Stimulated activated naive CD4-positive, alpha-beta T cell (primary cell): ENCODE measurements at places on chromosomes 3 and 15.

- no peak for DNase-seq
These were observed 17.0 kb upstream of the AVEN start for GRCh38 chr15:34055868-34056595.

GRCh38 chr15:45126535-45127158 lies 3.0 kb downstream of the DUOXA1 start:
- DNase-seq: peak; percentile 21

- no peak for DNase-seq
These were observed 130.9 kb upstream of the SATB1 start for GRCh38 chr3:18556001-18556408.

DNA sequence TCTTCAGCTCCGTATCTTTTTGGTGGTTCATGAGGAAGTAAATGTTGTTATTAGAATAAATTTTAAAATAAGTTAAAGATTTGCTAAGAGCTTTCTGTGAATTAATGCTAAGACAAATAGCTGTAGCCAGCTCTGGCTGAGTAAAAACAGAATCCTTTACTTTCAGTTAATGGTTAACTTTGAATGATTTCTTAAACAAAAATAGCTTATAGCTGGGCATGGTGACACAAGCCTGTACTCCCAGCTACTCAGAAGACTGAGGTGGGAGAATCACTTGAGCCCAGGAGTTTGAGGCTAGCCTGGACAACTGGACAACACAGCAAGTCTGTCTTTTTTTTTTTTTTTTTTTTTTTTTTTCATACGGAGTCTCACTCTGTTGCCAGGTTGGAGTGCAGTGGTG lies 25.0 kb downstream of the TCAIM start:
- DNase-seq: no peak

DNA sequence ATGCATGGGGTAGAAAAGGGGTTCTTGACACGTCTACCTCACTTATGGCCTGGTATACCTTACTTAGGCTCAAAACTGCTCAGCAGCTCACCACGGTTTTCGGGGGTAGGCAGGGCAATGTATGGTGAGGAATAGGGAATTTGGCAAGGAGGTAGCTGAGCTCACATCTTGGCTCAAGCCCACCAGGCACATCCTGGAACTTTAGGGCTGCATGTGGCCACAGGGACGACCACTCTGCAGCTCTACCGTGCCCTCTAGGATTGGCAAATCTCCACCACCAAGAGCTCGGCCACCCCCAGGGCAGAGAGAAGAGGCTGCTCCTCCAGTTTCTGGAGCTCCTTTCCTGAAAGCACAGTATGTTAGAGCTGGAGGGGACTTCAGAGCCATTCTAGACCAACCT lies 69.7 kb downstream of the MRPL46 start:
- DNase-seq: no peak

DNA sequence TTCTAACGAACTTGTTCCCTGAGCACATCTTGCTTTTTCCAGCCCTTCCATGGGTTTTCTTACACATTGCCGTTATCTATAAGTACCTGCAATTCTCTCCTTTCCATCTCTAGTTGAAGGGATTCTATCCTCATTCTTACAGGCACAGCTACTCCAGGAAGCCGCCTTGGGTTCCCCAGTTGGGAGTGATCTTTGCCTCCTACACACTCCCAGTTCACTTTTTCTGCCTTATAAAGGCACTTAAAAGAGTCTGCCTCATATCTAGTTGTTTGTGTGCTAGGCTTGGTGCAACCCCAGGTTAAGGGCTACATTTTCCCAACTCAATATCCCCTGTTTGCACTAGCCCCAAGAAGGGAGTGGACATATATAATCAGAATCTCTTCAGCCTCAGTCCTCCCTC lies 44.0 kb upstream of the IREB2 start:
- DNase-seq: no peak

- DNase-seq: no peak
These were observed 169.3 kb downstream of the DPH6 start for GRCh38 chr15:35376707-35377106.

DNA sequence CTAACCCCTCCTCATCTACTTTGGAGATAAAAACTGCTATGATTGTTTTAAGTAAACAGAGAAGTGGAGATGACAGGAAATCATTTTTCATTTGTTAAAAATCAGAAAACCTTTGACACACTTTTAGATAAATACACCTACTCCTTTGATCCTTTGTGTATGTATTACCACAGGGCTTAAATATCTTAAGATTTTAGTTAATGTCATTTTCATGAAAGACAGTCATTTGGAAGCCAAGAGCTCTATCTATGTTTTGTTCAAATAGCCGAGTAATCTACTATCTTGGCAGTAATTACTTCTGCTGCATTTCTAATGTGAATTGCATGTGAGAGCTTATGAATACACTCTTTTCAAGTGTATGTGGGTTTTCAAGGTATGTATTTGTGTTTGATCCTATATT lies 2.0 kb downstream of the ARPP21 start:
- no peak for DNase-seq

- no peak for DNase-seq
These were observed 99.3 kb downstream of the MME start for GRCh38 chr3:155179437-155179827.

GRCh38 chr3:174613173-174613572 lies 246.0 kb upstream of the NAALADL2 start:
- no peak for DNase-seq

GRCh38 chr3:17349093-17349492 lies 393.3 kb downstream of the TBC1D5 start:
- DNase-seq: no peak

DNA sequence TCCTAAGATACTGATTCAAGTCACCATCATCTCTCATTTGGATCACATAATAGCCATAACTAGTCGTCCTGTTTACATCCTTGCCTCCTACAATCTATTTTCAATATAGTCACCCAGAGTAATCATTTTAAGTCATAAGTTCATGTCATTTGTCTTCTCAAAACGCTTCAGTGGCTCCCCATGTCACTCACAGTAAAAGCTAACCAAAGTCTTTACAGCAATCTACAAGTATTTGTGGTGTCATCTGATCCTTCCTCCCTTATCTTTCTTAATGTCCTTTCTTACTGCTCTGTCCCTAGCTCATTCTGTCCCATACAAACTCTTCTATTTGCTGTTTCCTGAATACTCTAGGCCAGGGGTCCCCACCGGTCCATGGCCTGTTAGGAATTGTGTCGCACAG lies 28.8 kb downstream of the GBE1 start:
- no peak for DNase-seq

DNA sequence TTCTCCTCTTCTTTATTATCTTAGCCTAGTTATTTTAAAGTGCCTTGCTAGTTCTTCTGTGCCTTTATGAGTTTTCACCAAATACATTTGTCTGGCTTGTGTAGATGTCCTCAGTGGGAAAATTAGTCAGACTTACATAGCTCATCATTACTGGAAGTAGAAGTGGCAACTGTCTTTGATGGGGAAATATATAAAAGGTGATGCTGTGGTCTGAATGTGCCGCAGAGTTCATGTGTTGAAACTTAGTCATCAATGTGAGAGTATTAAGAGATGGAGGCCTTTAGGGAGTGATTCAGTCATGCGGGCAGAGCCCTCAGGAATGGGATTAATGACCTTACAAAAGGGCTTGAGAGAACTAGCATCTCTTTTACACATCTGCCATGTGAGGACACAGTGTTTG lies 6.4 kb upstream of the ERICH6 start:
- no peak for DNase-seq

- no peak for DNase-seq
These were observed 45.7 kb downstream of the EXOG start for GRCh38 chr3:38541806-38542205.
